Stimulated activated CD8-positive, alpha-beta memory T cell treated with anti-CD3 and anti-CD28 coated beads, Interleukin-4, amount 100 ng/mL, for 24 hours (primary cell): ENCODE measurements at places on chromosomes 6 and 20.

GRCh38 chr20:52422574-52423336 is 231.2 kb upstream of the ZFP64 start:
- no peak for DNase-seq

DNA sequence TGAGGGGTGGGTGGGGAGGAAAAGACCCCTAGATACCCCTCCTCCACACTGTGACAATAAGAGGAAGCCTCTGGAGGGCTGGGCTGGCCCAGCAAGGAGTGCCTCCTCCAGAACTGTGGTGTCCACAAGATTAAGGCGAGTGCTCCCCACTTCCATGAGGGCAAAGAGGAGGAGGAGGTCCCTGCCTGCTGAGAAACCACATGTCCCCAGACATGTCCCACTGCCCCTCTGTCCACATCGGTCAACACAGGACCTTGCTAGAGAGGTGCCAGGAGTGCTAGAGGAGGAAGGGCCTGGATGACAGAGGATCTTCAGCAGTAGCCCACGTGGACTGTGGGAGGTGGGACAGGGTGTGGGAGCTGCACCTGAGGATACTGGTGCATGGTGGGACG is 3.1 kb downstream of the RAET1G start:
- no peak for DNase-seq

DNA sequence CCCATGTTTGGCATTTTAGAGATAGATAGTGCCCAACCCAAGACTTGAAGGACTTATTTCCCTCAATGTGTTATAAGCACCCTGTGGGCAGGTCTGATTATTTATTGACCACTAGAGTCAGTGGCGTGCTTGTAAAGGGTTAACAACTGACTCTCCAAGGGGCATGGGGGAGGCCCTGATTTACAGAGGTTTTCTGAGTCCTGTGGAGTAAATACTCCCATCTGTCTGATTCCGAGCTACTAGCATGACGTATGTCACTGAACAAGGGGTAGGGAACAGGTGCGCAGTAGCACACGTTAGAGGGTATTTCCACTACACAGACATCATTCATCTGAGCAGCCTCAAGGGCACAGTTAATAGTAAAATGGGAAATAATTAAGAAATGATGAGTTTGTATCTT is 17.4 kb upstream of the TRAM2 start:
- no peak for DNase-seq

- no peak for DNase-seq
These were observed 171.3 kb upstream of the SSTR4 start for GRCh38 chr20:22863826-22864225.

DNA sequence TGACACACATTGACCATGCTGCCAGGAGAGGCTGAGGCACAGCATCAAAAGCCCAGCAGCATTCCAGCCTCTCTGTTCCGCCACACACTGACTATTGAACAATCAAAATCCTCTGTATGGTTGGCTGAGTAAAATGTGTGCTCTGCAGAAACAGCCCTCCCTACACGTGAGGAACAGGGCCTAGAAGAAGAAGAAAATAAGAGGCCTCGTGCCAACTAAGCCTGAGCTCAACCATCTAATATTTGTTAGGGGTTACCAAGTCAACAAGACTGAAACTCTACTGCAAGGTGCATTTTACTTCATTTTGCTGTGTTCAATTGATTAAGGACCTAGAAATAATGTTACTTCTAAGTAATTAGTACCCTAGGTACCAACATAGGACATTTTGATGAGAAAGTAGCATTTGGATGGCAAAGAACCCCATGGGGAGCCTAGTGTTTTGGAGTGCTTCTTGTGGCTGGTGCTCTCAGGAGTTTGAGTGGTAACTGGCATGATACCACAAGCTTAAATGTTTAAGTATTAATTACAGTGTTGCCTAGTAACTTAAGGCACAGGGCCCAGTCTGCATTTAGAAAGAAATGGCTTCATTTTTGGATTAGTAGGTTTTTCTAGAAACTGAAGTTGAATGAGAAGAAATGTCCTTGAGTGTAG is 146.6 kb upstream of the PLN start:
- no peak for DNase-seq

DNA sequence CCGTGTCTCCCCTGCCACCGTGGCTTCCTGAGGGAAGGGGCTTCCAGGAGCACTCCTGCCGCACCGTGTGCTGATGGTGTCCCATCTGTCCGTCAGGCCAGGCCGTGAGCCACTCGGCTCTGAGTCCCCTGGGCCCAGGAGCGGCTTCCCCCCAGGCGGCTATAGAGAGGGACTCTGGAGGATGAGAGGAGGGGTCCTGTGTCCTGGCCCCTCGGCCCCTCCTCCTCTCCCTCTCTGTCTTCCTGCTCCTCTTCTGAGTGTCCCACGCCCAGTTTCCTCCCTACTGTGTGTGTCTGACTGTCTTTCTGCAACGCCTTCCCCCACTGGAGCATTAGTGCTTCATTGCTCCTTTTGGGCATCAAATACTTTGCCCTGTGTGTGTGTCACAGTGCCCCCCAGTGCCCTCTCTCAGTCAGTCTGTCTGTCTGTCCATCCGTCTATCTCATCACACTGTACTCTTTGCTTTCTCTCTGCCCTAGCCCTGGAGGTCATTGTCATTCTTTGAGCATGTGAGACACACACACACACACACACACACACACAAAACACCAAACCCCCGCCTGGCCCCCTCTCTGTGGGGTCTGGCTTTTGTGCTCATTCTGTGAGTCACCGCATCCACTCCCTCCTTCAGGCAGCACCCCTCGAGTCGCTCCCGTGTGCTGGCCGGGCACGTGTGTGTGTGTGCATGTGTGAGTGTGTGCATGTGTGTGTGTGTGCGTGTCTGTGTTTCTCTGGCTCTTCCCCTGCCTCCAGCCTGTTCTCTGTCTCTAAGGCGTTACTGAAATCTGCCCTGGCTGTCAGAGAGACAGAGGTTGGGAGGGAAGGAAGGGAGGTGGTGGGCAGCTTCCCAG is 71.9 kb downstream of the SRC start:
- no peak for DNase-seq

DNA sequence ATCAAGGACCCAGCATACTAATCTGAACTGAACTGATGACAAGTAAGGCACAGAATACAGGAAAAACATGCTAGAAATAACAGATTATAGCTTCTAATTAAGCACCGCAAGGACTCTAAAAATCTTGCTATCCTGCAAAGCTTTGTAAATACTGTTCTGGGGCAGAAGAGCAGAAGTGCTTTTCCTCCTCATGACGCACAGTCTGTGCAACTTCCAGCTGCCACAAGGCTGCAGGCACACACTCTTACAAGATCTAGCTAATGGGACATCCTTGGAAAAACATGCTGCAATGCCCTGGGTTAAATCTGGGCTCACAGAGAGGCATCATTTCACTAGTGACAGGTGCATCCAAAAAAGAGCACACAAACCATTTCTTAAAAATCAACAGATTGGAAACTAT is 188.6 kb downstream of the GJA10 start:
- no peak for DNase-seq

GRCh38 chr6:159390381-159390780 is 221.2 kb downstream of the FNDC1 start:
- no peak for DNase-seq

GRCh38 chr20:22949331-22950109 is 85.6 kb upstream of the SSTR4 start:
- DNase-seq: no peak

GRCh38 chr6:73798592-73798991 is 102.6 kb downstream of the CD109 start:
- DNase-seq: no peak

DNA sequence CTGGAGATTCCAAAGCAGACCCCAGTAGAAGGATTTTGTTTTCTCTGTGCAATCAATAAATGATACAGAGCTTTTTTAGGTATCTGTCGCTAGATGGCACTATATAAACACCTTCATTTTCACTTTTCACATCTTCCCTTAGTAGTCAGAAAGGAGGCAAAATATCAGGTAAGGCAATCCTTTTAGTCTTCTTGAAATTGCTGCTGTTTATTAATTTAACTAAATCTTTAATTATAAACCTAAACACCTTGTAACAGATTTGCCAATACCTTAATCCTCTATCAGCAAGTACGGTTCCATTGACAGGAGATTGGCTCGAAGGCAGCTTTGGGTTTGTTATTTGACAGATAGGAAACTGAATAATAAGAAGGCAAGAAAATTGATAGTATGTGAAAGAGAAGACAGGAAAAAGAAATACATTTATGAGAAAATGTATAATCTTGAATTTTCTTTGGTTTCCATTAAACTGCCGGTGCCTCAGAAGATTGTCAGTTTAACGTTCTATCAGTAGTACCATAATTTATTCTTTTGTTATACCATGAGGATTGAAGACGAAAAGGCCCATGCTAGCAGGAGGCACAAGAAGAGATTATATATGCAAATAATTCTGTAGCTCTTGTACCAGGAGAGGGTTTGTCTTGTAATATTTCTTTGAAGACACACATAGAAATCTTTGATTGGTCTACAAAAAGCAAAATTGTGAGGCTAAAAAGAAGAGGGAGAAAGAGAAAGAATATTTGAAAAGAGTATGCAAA is 23.5 kb upstream of the IBTK start:
- DNase-seq: no peak

DNA sequence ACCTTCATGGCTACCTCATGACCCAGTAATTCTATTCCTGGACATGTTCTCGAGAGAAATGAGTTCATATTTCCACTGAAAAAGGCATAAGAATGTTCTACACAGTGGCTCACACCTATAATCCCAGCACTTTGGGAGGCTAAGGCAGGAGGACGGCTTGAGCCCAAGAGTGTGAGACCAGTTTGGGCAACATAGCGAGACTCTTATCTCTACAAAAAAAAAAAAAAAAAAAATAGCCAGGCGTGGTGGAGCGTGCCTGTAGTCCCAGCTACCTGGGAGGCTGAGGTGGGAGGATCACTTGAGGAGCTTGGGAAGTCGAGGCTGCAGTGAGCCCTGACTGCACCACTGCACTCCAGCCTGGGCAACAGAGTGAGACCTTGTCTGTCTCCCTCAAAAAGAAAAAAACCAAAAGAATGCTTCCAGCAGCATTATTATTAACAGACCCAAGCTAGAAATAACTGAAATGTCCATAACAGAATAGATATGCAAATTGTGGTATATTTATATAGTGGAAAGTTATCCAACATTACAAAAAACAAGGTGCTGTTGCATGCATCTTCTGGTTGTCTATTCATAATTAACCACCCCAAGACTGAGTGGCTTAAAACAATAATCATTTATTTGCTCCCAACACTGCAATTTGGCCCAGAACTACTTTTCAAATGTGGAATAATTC is 9.4 kb upstream of the RAB44 start:
- no peak for DNase-seq

DNA sequence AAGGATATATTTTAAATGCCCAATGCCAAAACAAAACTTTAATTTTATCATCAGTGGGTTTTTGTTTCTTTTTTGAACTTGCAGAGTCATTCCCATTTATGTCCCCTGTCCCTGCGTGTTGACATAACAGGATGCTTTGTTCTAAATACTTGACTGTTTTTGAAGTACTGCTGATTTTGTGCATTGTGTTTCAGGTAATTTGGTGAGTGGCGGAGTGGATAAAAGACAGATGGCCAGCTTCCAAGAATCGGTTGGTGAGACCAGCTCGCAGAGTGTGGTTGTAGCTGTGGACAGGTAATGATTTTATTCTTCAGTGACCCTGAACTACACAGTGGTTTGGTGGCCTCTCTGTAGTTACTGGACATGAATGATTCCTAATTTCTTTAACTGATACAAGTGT is 50.5 kb upstream of the CSE1L start:
- no peak for DNase-seq

DNA sequence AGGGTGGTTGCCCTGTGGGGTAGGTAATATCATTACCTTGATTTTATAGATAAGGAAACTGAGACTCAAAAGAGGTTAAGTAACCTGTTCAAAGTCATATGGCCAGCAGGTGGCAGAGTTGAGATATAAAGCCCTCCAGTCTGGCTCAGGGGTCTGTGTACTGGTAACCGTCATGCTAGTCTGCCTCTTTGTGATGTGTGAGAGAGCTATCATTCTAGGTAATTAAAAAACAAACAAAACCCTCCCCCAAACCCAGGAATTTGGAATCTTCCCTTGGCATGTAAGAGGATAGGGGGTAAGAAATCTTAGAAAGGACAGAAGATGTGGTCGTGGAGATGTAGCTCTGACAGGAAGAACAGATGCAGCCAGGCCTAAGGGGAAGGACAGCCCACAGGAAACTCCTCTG is 206.0 kb downstream of the CDC5L start:
- peak; percentile 58 for DNase-seq

GRCh38 chr20:1942486-1943274 is 47.5 kb downstream of the SIRPA start:
- DNase-seq: no peak
